Sigmoid colon (tissue), 7 donors: ENCODE measurements at places on chromosomes 7 and 10. TPM values are rescaled to one million over a fixed set of nuclear protein-coding genes. Genes with fewer than 3 reads are reported as not detected.

DNA sequence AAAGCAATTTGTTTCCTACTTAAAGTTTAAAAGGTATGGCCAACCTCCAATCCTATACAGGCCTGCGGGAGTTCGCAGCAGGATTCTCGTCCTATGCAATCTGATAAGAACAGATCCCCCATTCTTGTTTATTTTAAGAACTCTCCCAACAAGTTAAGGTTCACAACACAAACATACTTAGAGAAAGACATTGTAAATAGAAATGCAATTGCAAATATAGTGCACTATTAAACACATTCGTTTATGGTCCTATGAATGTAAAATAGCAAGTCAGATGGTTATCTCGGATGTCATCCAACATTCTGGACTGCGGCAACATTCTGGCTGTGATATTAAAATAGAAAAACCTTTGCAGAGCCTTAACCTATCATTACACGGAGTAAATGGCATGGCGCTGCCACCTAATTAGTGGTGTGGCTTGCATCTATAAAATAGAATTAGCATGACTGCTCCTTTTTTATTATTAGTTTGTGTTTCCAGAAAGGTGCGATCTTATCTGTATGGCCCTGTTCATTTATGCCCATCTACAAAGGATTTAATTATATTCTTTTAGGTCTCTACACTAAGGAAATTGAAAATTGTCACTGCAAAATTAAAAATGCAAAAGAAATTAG, 37.0 kb downstream of the BEND7 start:
- no peak for DNase-seq

SFTPD gene
- total RNA-seq = 3.4 TPM

LAMB1 gene
- 172 TPM for total RNA-seq

DNA sequence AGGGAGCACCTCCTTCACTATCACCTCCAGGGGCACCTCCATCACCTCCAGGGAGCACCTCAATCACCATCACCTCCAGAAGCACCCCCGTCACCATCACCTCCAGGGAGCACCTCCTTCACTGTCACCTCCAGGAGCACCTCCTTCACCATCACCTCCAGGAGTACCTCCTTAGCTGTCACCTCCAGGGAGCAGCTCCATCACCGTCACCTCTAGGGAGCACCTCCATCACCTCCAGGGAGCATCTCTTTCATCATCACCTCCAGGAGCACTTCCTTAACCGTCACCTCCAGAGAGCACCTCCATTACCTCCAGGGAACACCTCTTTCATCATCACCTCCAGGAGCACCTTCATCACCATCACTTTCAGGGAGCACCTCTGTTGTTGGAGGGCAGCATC, 103.0 kb downstream of the DNAJB6 start:
- DNase-seq = peak; percentile 33

DNA sequence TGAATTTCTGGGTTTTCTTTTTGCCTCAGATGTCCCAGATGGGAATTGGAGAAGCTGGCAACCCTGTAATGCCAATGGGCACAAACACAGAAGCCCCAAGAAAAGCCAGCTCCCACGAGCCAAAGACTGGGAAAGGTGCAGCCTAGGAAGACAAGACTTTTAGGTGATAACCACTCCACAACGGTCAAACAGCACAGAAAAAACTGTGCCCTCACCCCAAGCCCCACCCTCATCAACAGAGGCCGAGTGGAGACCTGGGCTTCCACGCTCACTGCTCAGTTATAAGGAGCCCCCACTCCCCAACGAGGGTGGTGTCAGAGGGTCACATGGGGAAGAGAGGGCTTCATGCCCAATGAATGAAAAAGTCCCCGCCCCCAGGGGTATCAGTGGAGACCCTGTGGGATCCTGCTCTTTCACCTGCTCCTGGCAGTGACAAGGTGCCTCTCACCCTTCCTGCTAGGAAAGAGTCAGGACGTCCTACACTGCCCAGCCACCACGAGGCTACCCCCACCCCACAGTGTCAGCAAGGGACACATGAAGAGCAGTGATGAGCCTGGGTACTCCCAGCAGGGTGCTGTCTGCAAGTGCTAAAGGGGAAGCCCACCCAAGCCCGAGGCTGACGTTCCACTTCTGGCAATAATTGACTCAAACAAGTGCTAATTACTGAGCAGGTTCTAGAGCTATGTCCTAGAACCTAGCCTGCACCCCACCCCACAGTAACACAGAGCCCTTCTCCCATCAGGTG, 8.3 kb downstream of the TMEM273 start:
- no peak for DNase-seq

DNA sequence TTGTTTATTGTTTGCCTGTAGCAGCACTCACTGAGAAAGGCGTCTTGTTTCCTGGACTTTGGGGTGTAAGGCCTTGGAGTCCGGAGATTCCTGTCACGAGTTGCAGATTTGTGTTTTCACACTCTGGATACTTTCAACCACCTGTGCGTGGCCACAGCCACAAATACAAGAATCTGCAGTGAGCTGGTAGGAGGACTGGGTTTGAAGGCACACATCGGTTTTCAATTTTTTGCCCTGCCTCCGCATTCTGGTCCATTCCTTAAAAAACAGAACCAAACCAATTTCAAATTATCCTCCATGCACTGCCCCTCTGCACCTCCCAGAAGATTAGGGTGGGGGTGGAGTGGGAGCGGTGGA, 619 bp downstream of the EXOC4 start:
- DNase-seq = no peak

DNA sequence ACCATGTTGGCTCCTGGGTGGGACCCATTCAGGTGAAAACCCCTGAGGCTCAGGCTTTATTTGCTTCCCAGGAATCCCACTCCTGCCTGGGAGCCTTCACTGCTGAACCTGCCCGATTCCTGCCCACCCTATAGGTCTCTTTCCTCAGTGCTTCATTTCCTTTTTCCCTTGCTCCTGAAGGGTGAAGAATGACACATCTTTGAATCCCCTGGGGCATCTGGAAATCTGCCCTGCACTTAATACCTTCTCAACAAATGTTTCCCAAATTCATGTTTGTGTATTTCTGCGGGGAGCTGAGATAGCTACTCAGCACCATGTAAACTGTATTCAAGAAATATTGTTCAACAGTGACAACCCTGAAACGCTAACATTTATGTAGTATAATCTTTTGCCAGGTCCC, 10.3 kb upstream of the PCBD1 start:
- no peak for DNase-seq

POLR2J2 gene
- total RNA-seq = 1.5 TPM
